ENCODE measurements at places on chromosomes 1 and 21. TPM values are rescaled to one million over a fixed set of nuclear protein-coding genes. Genes with fewer than 3 reads are reported as not detected.

DNA sequence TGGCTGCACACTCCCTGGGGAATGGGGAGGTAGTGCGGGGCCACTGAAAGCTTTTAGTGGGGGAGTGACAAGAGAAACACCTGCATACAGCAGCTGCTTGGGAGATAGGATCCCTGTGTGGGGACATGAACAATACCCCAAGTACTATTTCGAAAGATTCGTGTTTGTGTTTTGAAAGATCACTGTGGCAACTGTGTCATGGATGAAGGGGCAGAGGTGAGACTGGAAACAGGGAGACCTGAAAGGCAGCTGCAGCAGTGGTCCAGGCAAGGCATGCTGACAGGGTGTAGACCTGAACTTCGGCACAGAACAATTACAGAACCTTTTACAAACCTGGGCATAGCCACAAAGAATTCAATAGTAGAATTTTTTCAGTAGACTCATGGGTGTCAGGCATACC is 32.9 kb downstream of the TENT5C start:
- DNase-seq, result no peak

DNA sequence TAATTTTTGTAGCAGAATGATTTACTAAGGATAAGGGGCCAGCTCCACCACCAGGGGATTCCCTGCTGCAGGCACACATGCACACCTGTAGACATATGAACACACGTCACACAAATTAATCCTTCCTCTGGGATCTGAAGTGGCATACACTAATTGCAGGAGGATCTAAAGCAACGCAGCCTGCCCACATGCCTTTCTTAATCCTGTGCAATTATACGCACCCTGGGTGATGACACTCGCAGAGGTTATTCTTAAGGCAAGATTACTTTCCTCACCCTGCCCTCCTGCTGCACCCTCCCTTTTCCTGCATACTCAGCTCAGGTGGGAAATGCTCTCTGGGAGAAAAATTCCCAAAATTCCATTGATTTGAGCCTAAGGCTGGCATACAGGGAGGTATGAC is 7.5 kb upstream of the LORICRIN start:
- no peak for DNase-seq

DNA sequence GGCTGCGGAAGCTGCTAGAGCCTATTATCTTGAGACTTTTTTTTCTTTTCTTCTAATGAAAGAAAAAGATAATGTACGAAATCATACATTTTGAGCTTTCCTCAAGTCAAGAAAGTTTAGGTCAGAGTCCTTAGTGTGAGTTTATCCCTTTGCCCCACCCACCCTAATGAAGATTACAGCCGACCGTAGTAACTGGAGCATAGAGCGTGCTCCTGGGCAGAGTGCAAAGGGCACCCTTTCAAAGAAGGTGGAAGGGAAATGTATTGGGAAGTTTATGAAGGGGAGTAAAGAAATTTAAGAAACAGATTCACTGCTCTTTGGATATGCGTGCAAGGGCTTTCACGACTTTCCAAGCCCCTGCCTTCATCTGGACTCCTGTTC is 17.2 kb downstream of the GNG12 start:
- no peak for DNase-seq

DNA sequence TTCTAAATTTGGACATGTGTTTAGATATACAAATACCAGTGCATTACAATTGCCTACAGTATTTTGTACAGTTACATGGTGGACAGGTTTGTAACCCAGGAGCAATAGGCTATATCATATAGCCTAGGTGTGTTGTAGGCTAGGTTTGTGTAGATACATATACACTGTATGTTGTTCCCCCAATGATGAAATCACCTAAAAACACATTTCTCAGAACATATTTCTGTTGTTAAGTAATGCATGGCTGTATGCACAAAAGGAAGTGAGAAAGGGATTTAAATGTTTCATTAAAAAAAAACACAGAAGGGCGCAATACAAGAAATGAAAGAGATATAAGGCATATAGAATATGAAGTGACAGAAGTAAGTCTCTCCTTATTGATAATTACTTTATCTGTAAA is 32.0 kb downstream of the S100B start:
- no peak for DNase-seq

GRCh38 chr21:38793926-38794713 is 11.6 kb upstream of the ETS2 start:
- DNase-seq, result no peak

GRCh38 chr1:211614615-211615014 is 35.7 kb upstream of the SLC30A1 start:
- no peak for DNase-seq

GRCh38 chr1:235100194-235100772 is 28.4 kb downstream of the TOMM20 start:
- DNase-seq, result no peak

FOXO6 gene
- total RNA-seq, result 0.05 TPM
